ENCODE measurements at places on chromosomes 13 and 19.

DNA sequence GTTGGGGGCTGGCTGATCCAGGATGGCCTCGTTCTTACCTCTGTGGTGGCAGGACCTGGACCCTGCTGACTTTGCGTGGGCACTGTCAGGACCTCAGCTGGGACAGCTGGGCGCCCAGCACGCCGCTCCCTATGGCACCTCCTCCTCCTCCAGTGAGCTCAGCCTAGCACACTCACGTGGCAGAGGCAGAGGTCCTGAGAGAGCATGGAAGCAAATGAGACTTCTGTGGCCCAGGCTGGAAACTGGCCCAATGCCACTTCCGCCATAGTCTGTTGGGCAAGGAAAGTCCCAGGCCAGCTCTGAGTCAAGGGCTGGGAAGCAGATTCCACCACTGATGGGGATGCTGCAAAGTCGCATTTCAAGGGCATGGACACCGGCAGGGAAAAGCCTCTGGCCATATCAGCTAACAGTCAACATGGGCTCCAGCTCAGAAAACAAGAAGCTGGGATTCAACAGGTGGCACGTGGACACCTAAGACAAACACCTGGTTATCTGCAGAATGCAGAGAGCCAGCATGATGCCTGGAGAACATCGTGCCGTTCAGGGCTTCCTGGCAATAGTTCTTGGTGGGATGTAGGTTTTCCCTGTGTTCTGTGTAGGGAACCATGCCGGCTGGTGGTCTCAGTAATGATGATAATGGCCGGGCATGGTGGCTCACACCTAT is 16.7 kb downstream of the MYBPC2 start:
- no peak for DNase-seq

DNA sequence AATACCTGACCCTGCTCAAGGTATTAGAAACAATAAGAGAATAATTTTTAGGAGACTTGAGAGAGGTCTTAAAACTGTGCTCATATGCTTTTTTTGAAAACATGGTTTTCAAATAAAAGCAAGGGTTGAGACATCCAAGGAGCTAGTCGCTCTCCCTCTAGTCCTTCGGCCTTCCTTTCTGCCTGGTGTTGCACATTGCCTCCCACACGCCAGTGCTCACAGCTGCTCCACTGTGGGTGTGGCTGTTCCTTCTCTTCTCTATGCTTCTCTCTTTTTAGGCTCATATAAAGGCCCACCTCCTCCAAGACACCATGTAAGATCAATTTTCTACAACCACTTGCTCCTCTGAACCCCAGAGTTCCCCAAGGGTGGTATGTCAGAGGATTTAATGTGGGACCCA is 352.6 kb downstream of the ENOX1 start:
- DNase-seq: no peak

GRCh38 chr19:3227054-3227626 is 2.7 kb downstream of the CELF5 start:
- DNase-seq: no peak

- peak; percentile 93 for DNase-seq
Measured at GRCh38 chr19:56121180-56122167, at the start of gene ZNF787. ZNF787 (minus strand) TSS chr19:56121295; CDS start chr19:56103217, 18,078 bp downstream.

- DNase-seq: no peak
Measured at GRCh38 chr13:110560601-110561343, 750 bp downstream of the RAB20 start.

GRCh38 chr13:26446751-26447150 is 110.7 kb upstream of the WASF3 start:
- no peak for DNase-seq

- DNase-seq: no peak
Measured at GRCh38 chr19:3701200-3701599, 932 bp upstream of the PIP5K1C start.

DNA sequence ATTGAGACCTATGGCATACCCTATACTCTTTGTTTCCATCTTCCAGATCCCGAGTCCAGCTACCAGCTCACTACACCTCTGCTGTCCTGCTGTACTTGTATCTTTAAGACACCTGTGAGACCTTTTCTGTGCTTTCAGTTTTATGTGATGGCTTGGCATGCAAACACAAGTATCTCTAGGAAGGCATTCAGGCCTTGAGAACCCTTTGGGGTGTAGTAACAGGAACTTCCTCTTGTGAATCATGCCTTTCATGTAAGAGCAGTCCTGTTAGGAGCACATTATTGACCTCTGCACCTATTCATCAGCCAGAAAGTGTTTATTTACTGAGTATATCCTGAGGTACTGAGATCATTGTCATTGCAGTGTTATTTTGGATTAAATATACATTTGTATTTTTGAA is 87.0 kb upstream of the HTR2A start:
- DNase-seq: no peak

- no peak for DNase-seq
Measured at GRCh38 chr19:56692206-56692895, 20.8 kb upstream of the ZNF835 start.

DNA sequence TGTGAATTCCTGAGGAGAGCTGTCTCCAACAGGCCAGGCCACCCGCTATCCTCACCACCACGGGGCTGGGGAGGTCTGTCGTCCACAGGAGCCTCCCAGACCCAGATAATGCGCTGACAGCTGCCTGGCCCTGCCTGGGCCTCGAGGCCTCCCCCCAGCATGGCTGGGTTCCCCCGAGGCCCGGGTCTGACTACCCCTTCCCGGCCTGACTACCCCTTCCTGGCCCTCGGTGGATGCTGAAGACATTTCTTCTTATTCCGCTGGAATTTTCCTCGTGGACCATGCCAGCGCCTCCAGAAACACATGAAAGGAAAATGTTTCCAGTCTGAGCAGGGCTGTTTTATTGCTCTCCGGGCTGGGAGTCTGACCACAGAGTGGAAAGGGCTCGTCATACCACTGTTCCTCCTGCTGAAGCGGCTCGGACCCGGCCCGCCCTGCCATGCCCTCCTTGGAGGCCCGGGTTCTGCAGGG is 16.8 kb upstream of the COMP start:
- no peak for DNase-seq

DNA sequence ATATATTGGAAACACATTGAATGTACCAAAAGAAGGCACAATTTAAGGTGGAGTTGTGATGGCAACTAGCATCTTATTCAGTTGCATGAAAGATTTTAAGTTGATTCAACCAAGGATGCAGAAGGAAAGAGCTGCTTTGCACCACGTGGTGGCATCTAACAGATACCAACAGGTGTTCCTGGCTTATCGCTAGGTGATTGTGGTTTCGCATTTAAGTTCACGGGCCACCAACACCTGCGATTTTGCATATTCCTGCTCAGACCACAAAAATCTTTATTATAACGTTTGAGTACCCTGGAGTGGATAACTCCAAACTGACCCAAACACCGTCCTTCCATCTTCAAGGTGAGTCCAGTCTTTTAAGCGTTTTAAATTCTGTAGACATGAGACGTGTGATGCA is 45.3 kb downstream of the RGCC start:
- DNase-seq: no peak

DNA sequence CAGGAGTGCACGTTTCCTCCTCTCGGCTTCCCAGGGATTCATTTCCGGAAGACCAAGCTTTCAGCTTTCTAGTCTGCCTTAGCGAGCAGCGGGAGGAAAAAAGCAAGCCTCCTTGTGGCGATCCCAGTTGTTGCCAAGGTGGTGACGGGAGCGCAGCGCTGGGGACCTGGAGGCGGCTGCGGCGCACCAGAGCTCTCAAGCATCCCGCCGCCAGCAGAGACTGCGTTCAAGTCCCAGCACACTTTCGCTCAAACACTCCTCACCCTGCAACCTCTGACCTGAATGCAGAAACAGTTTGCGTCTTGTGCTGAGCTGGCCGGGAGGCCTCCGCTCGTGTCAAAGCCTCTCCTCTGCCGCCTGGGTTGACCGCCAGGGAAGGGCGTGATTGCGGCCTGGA is 4.9 kb downstream of the GSX1 start:
- DNase-seq: no peak

DNA sequence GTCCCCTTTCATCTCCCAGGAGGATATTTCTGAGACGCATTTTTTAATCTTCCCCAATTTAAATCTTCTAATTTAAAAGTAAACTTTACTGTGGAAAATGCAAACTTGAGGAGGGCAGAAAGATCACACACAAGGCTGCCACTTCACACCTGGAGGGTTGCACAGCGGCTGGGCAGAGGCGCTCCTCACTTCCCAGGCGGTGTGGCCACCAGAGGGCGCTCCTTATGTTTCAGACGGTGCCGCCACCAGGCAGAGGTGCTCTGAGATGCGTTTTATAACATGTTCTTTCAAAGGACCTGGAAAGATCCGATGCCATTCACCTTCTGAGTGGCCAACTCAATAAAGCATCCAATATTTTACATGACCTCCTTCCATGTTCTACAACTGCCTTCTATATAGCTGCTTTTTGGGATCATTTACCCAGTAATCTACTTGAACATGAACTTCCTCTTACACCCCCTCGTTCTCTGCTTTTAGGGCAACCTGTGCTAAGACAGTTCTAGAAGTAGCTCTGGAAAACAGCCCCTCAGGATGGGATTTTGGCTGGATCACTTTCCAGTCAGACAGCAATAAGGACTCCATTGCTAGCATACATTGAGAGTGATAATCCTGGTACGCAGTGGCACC is 14.8 kb upstream of the MTUS2 start:
- DNase-seq: peak; percentile 42

GRCh38 chr19:5501907-5502306 is 46.7 kb downstream of the ZNRF4 start:
- DNase-seq: no peak

DNA sequence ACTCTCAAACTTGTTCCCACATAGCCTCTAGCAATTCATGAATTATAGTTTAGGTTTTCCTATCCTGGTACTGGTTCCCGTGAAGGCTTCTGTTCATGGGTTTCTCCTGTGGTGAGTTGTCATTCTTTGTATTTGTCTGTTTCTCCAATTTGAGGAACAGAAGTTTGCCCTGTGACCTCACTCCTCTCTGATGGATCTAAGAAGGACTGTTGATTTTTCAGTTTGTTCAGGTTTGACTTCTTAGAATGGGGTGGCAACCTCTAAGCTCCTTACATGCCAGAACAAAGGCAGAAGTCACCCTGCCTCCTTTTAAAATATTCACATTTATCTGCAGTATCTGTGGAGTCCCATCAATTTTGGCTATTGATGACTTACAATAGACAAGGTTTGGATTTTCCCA is 354.0 kb downstream of the SPRY2 start:
- no peak for DNase-seq

DNA sequence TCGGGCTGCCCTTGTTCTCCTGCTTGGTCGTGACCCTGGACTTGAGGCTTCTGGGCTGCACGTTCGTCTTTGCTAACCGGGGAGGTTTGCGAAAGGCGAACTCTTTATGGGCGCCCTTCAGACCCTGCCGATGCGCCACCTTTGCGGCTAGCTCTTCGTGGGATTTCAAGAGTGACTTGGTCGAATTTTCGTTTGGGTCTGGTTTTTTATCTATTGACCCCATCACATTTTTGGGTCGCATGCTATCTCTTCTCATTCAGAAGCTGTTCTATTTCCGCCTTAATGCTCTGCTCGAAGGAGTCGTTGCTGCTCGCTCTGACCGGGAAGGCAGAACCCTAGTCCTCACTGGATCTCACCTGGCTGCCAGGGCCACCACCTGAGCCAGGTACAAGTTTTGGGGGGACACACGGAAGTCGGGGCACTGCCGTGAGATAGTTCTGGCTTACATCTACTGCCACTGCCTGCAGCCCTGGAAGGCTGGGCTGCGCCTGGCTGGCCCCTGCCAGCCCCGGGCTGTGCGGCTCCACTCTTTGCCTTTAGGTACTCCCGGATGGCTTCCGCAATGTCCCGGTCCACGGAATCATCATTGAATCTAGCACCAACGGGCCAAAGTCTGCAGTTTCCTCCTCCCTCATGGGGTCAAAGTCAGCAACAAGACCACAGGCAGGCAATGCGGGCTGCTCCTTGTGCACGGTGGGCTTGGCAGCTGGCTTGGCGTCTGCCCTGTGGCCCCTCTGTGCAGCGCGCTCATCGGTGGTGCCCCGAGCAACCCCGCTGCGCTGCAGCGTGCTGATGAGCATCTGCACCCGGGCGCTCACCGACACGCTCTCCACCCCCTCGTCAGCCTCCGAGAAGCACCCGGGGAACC is 16.2 kb downstream of the RB1 start:
- DNase-seq: no peak

DNA sequence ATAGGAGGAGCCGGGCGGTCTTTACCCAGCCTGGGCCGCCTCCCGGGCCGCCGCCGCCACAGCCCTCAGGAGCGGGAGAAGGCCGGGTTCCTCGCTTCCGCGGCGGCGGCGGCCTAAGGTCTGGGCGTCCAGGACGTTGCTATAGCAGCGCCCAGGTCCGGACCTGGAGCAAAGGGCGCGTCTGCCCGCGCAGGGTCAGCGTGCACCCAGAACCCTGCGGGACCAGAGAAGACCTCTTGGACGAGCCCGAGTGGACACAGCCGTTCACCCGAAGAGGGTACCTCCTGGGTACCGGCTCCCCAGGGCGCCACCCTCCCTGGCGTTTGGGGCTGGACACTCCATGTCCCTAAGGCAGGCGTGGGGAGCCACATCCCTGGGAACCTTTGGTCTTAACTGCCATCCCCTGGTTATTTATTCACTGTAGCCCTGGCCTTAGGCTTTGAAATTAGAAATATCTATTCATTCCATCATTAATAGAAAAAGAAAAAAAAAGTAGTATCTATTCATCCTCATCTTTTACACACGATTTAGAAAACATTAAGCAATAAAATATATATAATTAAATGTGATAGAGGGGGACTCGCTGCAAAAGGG is 2.4 kb downstream of the DZIP1 start:
- no peak for DNase-seq

- DNase-seq: no peak
Measured at GRCh38 chr13:76231522-76232167, 595.5 kb downstream of the LMO7 start.

GRCh38 chr19:58336216-58336615 is 9.4 kb downstream of the ZSCAN22 start:
- DNase-seq: no peak

GRCh38 chr13:40777166-40777808 is 6.3 kb upstream of the MRPS31 start:
- DNase-seq: no peak

GRCh38 chr13:96652506-96652905 is 341.8 kb downstream of the OXGR1 start:
- DNase-seq: no peak

Measured in stimulated activated CD4-positive, alpha-beta T cell treated with anti-CD3 and anti-CD28 coated beads, Interleukin-12 subunit alpha, Interleukin-12 subunit beta, amount 100 ng/mL, for 48 hours (primary cell).